ENCODE measurements at places on chromosomes 5 and 9.

DNA sequence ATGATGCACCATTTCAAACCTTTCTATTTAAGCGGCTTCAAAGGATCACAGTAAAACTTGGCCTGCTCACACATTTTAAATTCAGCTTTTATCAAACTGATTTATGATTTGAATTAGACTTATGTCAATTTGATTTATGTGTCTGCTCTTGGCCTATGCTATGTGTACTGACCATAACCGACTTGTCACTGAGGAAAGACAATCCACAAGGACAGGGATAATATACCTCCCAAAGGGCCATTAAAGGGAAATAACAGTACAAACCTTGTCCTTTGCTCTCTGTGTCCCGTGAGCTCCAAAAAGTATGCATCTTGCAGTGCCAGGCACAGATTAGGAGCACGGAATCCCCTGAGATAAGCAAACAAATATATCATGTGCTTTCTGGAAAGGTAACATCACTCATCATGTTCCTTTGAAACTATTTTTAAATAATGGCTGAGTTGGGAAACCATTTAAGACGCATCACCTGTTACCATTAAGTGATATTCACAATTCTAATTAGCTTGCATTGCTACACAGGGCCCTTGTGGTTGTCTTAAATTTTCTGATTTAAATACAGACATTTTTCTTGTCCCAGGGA lies 31.9 kb upstream of the FTMT start:
- H3K27me3 ChIP-seq = no peaks in the 10 kb centered on the region
- no peaks in the 10 kb centered on the region for H3K4me1 ChIP-seq
- no peak overlapping the region for H3K4me3 ChIP-seq
- DNase-seq = no peak
- H3K36me3 ChIP-seq = no peaks in the 10 kb centered on the region
- no peak overlapping the region for H3K27ac ChIP-seq

DNA sequence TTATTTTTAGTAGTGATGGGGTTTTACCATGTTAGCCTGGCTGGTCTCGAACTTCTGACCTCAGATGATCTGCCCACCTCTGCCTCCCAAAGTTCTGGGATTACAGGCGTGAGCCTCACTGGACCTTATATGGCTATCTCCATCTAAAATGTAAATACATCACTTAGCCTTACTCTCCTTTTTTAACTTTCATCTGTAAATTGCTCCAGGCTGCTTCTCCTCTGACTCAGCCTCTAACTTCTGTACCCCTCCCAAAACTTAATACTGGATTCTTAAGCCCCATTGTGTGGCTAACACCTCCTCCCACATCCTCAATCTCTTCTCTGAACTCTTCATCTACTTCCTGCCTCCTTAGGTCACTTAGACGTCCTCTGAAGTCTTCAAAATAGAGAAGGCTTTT lies 4.0 kb downstream of the SNX30 start:
- no peaks in the 10 kb centered on the region for H3K27me3 ChIP-seq
- DNase-seq = no peak
- H3K4me1 ChIP-seq = peaks cover 10% of the 10 kb centered on the region
- 0 out of 2 replicates have a peak overlapping the region, but pooled peaks have one; percentile 2 for H3K27ac ChIP-seq

DNA sequence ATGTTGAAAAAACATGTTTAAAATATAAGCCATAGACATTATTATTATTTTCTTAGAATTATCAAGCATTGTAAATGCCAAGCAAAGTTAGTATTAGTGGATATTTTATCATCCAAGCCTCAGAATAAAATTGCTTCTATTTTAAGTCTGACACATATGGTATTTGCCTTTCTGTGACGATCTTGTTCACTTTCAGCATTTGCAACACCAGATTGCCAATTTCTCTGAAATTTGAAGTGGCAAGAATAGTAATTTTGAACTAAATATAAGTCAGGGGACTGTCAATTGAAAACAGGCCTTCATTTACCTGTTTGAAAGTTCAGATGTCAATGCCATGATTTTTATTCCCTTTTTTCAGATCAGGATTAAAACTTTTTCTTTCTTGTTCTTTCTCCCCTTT lies 1233.6 kb upstream of the CDH18 start:
- H3K4me1 ChIP-seq = no peaks in the 10 kb centered on the region
- no peak for DNase-seq
- no peaks in the 10 kb centered on the region for H3K36me3 ChIP-seq
- H3K4me3 ChIP-seq = no peak overlapping the region
- H3K27ac ChIP-seq = no peak overlapping the region

GRCh38 chr5:172133359-172134029 lies 54.5 kb downstream of the STK10 start:
- H3K4me3 ChIP-seq = no peak overlapping the region
- no peaks in the 10 kb centered on the region for H3K4me1 ChIP-seq

DNA sequence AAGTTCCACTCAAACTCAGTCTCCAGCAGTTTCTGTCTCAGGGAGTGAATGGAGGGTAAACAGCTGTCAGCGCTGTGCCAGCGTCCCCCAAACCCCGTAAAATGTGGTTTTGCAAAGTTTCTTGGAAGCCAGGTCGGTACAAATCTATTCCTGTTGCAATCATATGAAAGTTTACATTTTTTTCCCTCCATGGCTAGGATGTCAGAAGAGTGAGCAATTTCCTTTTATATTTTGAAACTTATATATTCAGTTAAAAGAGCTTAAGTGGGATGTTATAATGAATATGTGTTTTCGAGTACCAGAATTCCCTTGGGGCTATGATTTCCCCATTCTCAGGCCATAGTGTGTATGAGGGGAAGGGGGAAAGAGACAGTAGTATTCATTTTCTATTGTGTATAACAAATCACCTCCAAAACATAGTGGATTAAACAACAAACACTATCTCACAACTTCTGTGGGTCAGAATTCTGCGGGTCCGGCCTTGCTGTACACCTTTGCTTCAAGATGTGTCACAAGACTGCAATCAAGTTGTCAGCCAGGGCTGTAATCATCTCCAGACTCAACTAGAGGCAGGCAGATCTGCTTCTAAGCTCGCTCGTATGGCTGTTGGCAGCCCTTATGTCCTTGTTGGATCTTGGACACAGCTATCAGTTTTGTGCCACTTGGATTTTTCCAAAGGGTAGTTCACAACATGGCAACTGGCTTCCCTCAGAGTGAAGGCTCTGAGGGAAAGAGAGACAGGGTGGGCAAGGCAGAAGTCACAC lies 107.4 kb downstream of the SNX18 start:
- no peaks in the 10 kb centered on the region for H3K36me3 ChIP-seq
- H3K4me3 ChIP-seq = no peak overlapping the region
- H3K27me3 ChIP-seq = peaks cover 4% of the 10 kb centered on the region
- H3K27ac ChIP-seq = no peak overlapping the region
- no peak for DNase-seq

- no peak for DNase-seq
- no peaks in the 10 kb centered on the region for H3K27me3 ChIP-seq
- H3K4me3 ChIP-seq = no peak overlapping the region
- H3K4me1 ChIP-seq = no peaks in the 10 kb centered on the region
- no peak overlapping the region for H3K27ac ChIP-seq
These were observed 7.1 kb upstream of the CNTRL start for GRCh38 chr9:121067640-121068039.

GRCh38 chr5:38719916-38720315 lies 125.9 kb upstream of the OSMR start:
- H3K36me3 ChIP-seq = no peaks in the 10 kb centered on the region
- no peak for DNase-seq
- no peak overlapping the region for H3K4me3 ChIP-seq

- H3K4me1 ChIP-seq = no peaks in the 10 kb centered on the region
- no peak overlapping the region for H3K4me3 ChIP-seq
- no peak overlapping the region for H3K27ac ChIP-seq
- H3K27me3 ChIP-seq = no peaks in the 10 kb centered on the region
- H3K36me3 ChIP-seq = no peaks in the 10 kb centered on the region
- no peak for DNase-seq
These were observed 214.2 kb downstream of the TRIM32 start for GRCh38 chr9:116901260-116901659.

GRCh38 chr5:124180875-124181461 lies 565.5 kb downstream of the ZNF608 start:
- H3K27ac ChIP-seq = no peak overlapping the region
- H3K4me1 ChIP-seq = no peaks in the 10 kb centered on the region
- DNase-seq = no peak
- no peak overlapping the region for H3K4me3 ChIP-seq
- no peaks in the 10 kb centered on the region for H3K36me3 ChIP-seq
- H3K27me3 ChIP-seq = no peaks in the 10 kb centered on the region

All from SK-N-SH (cell line).